ENCODE measurements at places on chromosomes 4 and X.

DNA sequence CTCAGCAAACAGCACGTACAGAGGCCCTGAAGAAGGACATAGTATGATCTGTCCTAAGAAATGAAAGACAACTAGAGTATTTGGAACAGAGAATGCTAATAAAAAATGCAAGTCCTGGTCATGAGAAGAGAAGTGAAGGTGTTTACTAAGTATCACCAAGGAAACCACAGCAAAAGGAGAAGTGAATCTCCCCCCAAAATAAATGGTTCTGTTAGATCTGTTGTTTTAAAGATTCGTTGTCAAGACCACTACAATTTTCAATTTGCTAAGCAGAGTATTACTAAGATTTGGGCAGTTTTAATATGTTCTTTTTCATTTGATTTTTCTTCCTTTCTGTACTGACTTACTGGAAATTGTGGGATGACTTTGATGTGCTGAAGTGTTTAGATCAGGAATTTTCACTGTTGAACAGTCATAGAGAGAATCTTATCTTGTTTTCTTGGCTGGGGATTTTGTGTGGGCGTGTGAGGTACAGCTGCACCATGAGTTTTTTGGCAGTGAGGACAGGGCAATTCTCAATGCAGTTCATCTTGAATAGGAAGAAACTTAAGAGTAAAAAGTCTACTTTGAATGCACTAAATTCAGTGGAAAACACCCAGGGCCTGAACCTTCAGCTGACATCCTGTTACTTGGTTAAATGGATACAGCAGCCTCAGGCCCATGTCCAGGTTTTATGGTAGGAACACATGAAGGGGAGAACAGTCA lies 132.2 kb downstream of the STIM2 start:
- peak; percentile 47 for DNase-seq

- DNase-seq, result no peak
Measured at GRCh38 chr4:16989371-16989770, 90.9 kb upstream of the LDB2 start.

- DNase-seq, result no peak
Measured at GRCh38 chr4:182022909-182023308, 220.3 kb upstream of the TENM3 start.

DNA sequence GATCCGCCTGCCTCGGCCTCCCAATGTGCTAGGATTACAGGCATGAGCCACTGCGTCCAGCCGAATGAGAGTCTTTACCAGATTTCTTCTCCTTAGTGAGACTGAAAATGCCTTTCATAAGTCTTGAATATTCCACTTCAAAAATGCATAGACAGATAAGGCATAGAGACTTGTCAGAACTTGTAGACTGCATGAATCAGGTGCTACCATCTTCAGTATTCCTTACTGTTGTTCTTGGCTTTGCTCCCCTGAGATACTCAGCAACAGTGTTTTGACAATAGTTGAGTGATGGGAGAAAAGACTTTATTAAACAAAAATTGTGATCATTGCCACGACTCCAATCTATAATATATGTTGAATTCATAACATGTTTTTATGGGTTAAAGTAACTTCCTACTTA lies 11.0 kb downstream of the TKTL2 start:
- no peak for DNase-seq

Measured in activated naive CD4-positive, alpha-beta T cell treated with anti-CD3 and anti-CD28 coated beads, Interleukin-2, amount 50 U/mL, for 72 hours (primary cell).